ENCODE measurements at places on chromosomes 4 and X. TPM values are rescaled to one million over a fixed set of nuclear protein-coding genes. Genes with fewer than 3 reads are reported as not detected.

Gene AFM
- total RNA-seq, result not detected

Gene TCEAL7
- total RNA-seq, result not detected

Gene NIPAL1
- 0.37 TPM for total RNA-seq

Gene CCDC158
- not detected for total RNA-seq

Gene CFI
- total RNA-seq, result 0.86 TPM

Gene LGI2
- total RNA-seq, result 0.07 TPM

Gene LRP2BP
- 0.08 TPM for total RNA-seq

Gene DGAT2L6
- total RNA-seq, result not detected

Gene SRPX
- 9.7 TPM for total RNA-seq

Gene SLC6A8
- total RNA-seq, result 13.2 TPM

Gene COL25A1
- total RNA-seq, result not detected

Gene TCEAL8
- total RNA-seq, result 30.3 TPM

Gene STAP1
- not detected for total RNA-seq
